ENCODE measurements at places on chromosomes 7 and 10. TPM values are rescaled to one million over a fixed set of nuclear protein-coding genes. Genes with fewer than 3 reads are reported as not detected.

Gene LIPN
- total RNA-seq: not detected

Gene LOXL4
- total RNA-seq: 1.7 TPM

Gene PLCE1
- 5.7 TPM for total RNA-seq

Gene CCDC3
- total RNA-seq: 6.4 TPM

Gene COBL
- 0.41 TPM for total RNA-seq

Gene HMX3
- not detected for total RNA-seq

Gene OR2F2
- total RNA-seq: not detected

Gene HABP2
- total RNA-seq: not detected

- H3K36me3 ChIP-seq: peaks cover 24% of the 10 kb centered on the region
- peaks cover 10% of the 10 kb centered on the region for H3K4me1 ChIP-seq
- no peaks in the 10 kb centered on the region for H3K27me3 ChIP-seq
- no peak for DNase-seq
- no peak overlapping the region for H3K27ac ChIP-seq
These were observed 102.1 kb upstream of the DDC start for GRCh38 chr7:50667338-50667737.

GRCh38 chr10:110827410-110827809, 44.3 kb upstream of the PDCD4 start:
- no peak overlapping the region for H3K4me3 ChIP-seq
- H3K27me3 ChIP-seq: no peaks in the 10 kb centered on the region
- no peak overlapping the region for H3K27ac ChIP-seq
- no peak for DNase-seq
- peaks cover 20% of the 10 kb centered on the region for H3K4me1 ChIP-seq

GRCh38 chr7:135681762-135682161, 19.4 kb downstream of the STMP1 start:
- H3K36me3 ChIP-seq: peaks cover 5% of the 10 kb centered on the region
- H3K27ac ChIP-seq: no peak overlapping the region
- H3K27me3 ChIP-seq: no peaks in the 10 kb centered on the region

DNA sequence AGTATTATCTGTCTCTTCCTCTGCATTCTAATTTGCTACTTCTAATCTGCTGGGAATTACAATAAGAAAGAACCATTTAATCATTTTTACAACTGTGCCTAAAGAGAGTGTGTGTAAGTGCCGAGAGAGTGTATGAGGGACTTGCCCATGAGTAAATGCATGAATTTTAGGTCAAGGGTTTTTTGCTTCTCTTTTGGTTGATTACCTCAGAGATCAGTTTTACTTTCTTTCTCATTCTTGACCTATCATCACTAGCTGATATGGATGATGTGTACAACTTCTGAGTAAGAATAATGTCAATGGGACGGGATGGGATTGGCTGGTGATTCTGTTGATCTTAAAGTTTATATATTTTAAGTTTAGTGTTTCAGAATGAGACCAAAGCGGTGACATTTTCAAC, 47.8 kb downstream of the IKZF1 start:
- H3K27me3 ChIP-seq: no peaks in the 10 kb centered on the region
- H3K4me3 ChIP-seq: no peak overlapping the region
- no peak for DNase-seq
- no peaks in the 10 kb centered on the region for H3K36me3 ChIP-seq
- no peak overlapping the region for H3K27ac ChIP-seq

- no peak overlapping the region for H3K4me3 ChIP-seq
- H3K27me3 ChIP-seq: no peaks in the 10 kb centered on the region
- H3K36me3 ChIP-seq: peaks cover 4% of the 10 kb centered on the region
- DNase-seq: no peak
- no peaks in the 10 kb centered on the region for H3K4me1 ChIP-seq
These were observed 517.5 kb downstream of the PHTF2 start for GRCh38 chr7:78316110-78316509.

- peaks cover 8% of the 10 kb centered on the region for H3K36me3 ChIP-seq
- H3K27me3 ChIP-seq: peaks cover 2% of the 10 kb centered on the region
- peak overlapping the region; percentile 61 for H3K4me3 ChIP-seq
- DNase-seq: no peak
- H3K4me1 ChIP-seq: peaks cover 31% of the 10 kb centered on the region
These were observed 2.8 kb upstream of the KLF6 start for GRCh38 chr10:3787816-3788215.

GRCh38 chr10:133262696-133263095, 14.0 kb downstream of the ADAM8 start:
- DNase-seq: no peak
- no peaks in the 10 kb centered on the region for H3K36me3 ChIP-seq

GRCh38 chr7:516606-517456, 2.8 kb downstream of the PDGFA start:
- peaks cover 65% of the 10 kb centered on the region for H3K27me3 ChIP-seq
- no peak overlapping the region for H3K4me3 ChIP-seq
- H3K36me3 ChIP-seq: no peaks in the 10 kb centered on the region

- peaks cover 2% of the 10 kb centered on the region for H3K36me3 ChIP-seq
- no peaks in the 10 kb centered on the region for H3K27me3 ChIP-seq
- DNase-seq: no peak
These were observed 377.8 kb downstream of the GFRA1 start for GRCh38 chr10:115895166-115895565.

- H3K27me3 ChIP-seq: no peaks in the 10 kb centered on the region
- no peak overlapping the region for H3K27ac ChIP-seq
- H3K4me1 ChIP-seq: peaks cover 26% of the 10 kb centered on the region
- no peak overlapping the region for H3K4me3 ChIP-seq
These were observed 143.4 kb downstream of the TCF7L2 start for GRCh38 chr10:113093188-113094113.

GRCh38 chr10:17028798-17029197, 100.8 kb downstream of the CUBN start:
- no peaks in the 10 kb centered on the region for H3K36me3 ChIP-seq
- H3K4me3 ChIP-seq: no peak overlapping the region
- peaks cover 59% of the 10 kb centered on the region for H3K4me1 ChIP-seq
- peak overlapping the region; percentile 74 for H3K27ac ChIP-seq
- H3K27me3 ChIP-seq: no peaks in the 10 kb centered on the region

- peaks cover 60% of the 10 kb centered on the region for H3K4me1 ChIP-seq
- peak overlapping the region; percentile 75 for H3K4me3 ChIP-seq
- no peaks in the 10 kb centered on the region for H3K36me3 ChIP-seq
- peak overlapping the region; percentile 96 for H3K27ac ChIP-seq
These were observed 28.2 kb downstream of the COL26A1 start for GRCh38 chr7:101390901-101391301.

GRCh38 chr10:67812007-67812406, 26.0 kb downstream of the DNAJC12 start:
- DNase-seq: no peak
- no peaks in the 10 kb centered on the region for H3K4me1 ChIP-seq
- no peaks in the 10 kb centered on the region for H3K36me3 ChIP-seq
- H3K27me3 ChIP-seq: no peaks in the 10 kb centered on the region

DNA sequence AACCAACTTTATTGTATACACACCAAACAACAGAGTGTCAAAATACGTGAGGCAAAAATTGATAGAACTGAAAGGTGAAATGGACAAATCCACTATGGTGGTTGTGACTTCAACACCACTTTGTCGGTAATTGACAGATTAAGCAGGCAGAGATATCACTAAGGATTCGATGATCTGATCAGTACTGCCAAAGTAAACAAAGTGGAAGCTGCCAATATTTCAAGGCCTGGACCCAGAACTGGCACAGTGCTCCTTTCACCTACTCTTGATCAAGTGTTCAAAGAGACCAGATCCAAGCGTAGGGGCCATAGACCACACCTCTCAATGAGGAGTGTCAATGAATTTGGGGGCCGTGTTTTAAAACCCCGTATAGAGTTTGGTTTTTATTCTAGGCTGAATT, 167.0 kb downstream of the CDK14 start:
- no peaks in the 10 kb centered on the region for H3K36me3 ChIP-seq
- H3K27ac ChIP-seq: no peak overlapping the region
- no peak for DNase-seq
- H3K27me3 ChIP-seq: no peaks in the 10 kb centered on the region
- peaks cover 38% of the 10 kb centered on the region for H3K4me1 ChIP-seq

- H3K27ac ChIP-seq: no peak overlapping the region
- DNase-seq: no peak
- H3K4me3 ChIP-seq: no peak overlapping the region
- no peaks in the 10 kb centered on the region for H3K4me1 ChIP-seq
These were observed 14.1 kb downstream of the MAP3K8 start for GRCh38 chr10:30448092-30448491.

DNA sequence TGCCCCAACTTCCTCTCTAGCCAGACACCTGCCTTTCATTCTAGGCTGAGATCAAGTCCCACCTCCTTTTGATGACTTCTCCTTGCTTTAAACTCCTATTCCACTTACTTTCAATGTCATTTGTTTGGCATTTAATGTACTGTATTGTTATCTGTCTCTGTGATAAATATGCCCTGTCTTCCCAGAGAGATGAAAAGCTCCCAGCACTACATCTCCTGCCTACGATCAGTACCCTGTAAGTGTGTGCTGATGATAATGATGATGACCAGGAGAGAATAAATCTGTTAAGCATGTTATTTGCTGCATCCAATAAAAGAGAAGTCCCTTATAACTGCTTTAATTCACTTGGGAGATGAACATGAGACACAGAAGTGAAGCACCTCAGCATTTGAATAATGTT, 367.4 kb upstream of the C7orf33 start:
- H3K27me3 ChIP-seq: no peaks in the 10 kb centered on the region
- no peaks in the 10 kb centered on the region for H3K36me3 ChIP-seq
- H3K4me1 ChIP-seq: peaks cover 31% of the 10 kb centered on the region

- no peak overlapping the region for H3K4me3 ChIP-seq
- no peaks in the 10 kb centered on the region for H3K27me3 ChIP-seq
- no peaks in the 10 kb centered on the region for H3K36me3 ChIP-seq
These were observed 1197.8 kb upstream of the SORCS1 start for GRCh38 chr10:108362296-108362695.

DNA sequence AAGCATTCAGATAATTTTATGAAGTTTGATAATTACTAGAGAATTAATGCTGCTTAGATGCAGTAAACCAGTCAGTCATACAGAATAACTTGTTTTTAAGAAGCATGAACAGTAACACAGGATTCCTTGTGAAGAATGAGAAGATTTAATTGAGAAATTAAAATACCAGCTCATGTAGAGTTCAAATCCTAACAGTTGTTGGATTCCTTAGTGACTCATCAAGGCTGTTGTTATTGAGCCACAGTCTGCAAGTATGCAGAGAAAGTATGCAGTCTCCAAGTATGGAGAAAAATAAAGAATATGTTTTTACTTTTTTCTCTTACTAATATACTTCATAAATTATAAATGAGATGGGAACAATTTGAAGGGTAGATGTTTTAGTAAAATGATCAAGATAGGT, 30.2 kb upstream of the CYP26C1 start:
- H3K4me3 ChIP-seq: no peak overlapping the region
- peaks cover 12% of the 10 kb centered on the region for H3K4me1 ChIP-seq
- DNase-seq: no peak
- no peak overlapping the region for H3K27ac ChIP-seq
- H3K27me3 ChIP-seq: no peaks in the 10 kb centered on the region
- peaks cover 23% of the 10 kb centered on the region for H3K36me3 ChIP-seq

DNA sequence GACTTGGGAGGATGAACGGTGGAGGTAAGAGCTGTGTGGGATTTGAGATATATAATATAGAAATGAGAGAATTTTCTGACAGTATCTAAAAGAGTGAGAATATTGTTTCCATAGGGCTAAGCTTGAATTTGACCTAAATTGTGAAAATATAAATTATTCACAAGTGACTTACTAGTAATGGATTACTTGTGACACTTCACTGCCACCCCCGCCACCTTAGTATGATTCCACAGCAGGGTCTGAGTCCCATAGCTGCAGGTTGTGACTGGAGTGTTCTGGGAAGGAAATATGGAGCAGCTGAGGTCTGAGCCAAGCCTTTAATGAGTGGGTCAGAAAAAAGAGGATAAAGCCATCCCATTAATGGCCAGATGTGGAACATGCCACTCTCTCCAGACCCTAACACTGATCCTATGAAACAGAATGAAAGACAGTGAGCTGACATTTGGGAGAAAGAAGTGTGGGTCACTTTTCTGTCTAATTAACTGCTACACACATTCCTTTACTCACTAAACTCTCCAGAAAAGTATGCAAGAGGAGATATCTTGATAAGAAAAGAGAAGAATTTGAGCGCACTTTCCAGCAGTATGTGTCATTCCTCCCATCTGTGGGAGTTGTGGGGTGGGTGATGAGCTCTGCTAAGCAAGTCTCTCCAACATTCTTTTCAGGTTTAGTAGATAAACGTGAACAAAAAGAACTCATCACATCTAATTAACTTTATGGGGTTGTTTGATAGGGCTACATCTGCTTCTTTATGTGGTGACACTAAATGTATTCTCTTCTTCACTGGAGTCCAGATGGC, 1193.4 kb downstream of the SORCS3 start:
- H3K4me3 ChIP-seq: no peak overlapping the region
- peaks cover 9% of the 10 kb centered on the region for H3K4me1 ChIP-seq
- H3K27ac ChIP-seq: no peak overlapping the region
- no peaks in the 10 kb centered on the region for H3K27me3 ChIP-seq
- DNase-seq: no peak
- H3K36me3 ChIP-seq: no peaks in the 10 kb centered on the region

DNA sequence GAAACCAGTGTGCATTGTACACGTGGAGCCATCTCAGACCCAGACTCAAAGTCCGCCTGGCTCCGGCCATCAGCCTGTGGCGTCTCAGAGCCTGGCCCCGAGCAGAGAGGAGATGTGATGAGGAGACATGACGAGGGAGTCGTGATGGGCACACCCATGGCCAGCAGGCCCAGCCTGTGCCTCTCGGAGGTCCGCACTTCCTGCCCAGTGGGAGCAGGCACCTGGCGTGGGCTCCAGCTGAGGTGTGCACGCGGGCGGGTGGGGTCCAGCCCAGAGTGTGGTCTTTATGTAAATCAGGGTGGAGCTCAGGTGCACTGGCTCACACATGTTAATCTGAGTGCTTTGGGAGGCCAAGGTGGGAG, 26.0 kb upstream of the GPR146 start:
- H3K36me3 ChIP-seq: peaks cover 12% of the 10 kb centered on the region
- H3K4me1 ChIP-seq: peaks cover 7% of the 10 kb centered on the region
- H3K27ac ChIP-seq: peak overlapping the region; percentile 62
- no peaks in the 10 kb centered on the region for H3K27me3 ChIP-seq

- H3K4me1 ChIP-seq: no peaks in the 10 kb centered on the region
- DNase-seq: no peak
- H3K27ac ChIP-seq: no peak overlapping the region
- H3K36me3 ChIP-seq: peaks cover 2% of the 10 kb centered on the region
These were observed 7.4 kb downstream of the SLC29A3 start for GRCh38 chr10:71326464-71326881.

GRCh38 chr10:96626795-96627194, 40.0 kb upstream of the TM9SF3 start:
- no peak overlapping the region for H3K4me3 ChIP-seq
- H3K27me3 ChIP-seq: no peaks in the 10 kb centered on the region
- H3K27ac ChIP-seq: peak overlapping the region; percentile 38
- no peaks in the 10 kb centered on the region for H3K36me3 ChIP-seq

- DNase-seq: no peak
- no peaks in the 10 kb centered on the region for H3K36me3 ChIP-seq
- H3K4me3 ChIP-seq: no peak overlapping the region
- no peaks in the 10 kb centered on the region for H3K4me1 ChIP-seq
- H3K27me3 ChIP-seq: peaks cover 11% of the 10 kb centered on the region
These were observed 201.2 kb downstream of the LHFPL3 start for GRCh38 chr7:104529567-104529966.
